ENCODE measurements at places on chromosomes 2 and 18.

DNA sequence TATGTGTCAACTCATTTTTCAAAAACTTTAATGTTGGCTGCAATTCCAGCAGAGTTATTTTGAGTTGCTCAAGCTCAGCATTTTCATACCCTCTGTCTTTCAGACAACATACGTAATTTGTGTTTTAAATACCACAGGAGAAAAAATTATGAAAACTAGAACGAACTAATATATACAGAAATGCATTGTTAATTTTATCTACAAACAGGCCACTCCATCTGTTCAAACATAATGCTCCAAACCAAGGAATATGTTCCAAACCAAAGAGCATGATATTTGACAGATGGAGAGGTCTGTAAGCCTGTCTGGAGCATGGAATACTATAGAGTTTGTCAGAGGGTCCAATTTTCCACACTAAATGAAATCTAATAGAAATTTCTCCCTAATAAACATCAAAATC is 536.2 kb upstream of the FSIP2 start:
- no peak for DNase-seq

DNA sequence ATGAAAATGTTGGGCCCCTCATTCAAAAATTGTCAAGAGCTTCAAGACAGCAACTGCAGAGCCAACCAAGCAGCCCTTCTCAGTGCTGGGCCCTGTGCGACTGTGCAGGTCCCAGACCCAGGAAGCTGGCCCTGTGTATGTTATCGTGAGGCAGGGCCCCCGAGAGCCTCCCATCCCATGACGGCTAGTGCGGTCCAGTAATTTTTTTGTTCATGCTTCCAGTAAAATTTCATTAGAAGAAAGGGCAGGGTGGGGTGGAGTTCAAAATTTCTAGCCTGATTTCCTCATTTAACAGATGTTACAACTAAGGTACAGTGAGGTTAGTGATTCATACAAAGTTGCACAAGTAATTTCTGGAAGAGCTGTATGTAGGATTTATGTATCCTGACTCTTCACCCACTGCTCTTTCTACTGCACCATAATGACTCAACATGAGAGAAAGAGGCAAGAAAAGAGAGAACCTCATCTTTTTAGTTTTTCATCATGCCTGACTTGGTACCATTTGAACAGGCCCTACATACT is 105.5 kb downstream of the ZEB2 start:
- DNase-seq = peak; percentile 45

DNA sequence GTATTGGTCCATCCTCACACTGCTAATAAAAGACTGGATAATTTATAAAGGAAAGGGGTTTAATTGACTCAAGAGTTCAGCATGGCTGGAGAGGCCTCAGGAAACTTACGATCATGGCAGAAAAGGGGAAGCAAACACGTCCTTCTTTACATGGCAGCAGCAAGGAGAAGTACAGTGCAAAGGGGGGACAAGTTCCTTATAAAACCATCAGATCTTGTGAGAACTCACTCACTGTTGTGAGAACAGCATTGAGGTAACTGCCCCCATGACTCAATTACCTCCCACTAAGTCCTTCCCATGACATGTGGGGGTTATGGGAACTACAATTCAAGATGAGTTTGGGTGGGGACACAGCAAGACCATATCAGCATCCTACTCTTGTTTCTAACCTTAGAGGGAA is 37.0 kb downstream of the SP100 start:
- DNase-seq = no peak

DNA sequence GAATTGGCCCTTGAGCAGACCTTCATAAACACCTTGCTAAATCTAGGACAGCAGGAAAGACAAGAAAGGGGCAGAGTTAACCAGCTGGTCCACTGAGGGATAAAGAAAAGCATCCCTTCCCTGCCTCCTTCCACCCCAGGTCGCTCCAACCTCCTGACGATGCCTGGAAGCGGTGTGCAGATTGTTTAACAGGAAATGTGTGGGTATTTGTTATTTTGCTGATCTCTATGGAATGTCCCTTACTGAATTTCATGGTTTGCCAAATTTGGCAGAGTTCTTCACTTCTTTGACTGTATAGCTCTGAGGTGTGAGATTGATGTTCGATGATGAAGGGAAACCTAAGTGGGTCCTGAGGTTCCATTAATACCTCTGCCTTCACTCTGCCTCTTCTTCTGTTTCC is 72.9 kb downstream of the MAP3K20 start:
- DNase-seq = no peak

- DNase-seq = peak; percentile 38
Observed at GRCh38 chr2:1967242-1968208, 223.2 kb upstream of the PXDN start.

DNA sequence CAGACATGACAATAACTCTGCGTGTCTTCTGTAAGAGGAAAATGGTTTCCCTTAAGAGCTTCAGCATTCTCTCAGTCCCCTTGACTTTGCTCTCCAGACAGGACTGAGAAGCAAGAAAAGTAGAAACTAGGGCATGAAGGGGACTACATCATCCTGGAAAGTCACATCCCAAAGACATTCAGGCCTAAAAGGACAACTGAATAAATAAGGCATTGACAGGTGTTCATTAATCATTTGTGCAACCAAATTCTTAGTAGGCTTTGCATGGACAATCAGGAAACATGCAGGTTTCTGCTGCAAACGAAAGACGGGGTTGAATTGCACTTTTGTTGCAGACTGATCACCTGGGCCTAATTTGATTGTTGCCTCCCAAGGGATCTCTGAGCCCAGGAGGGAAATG is 1.2 kb upstream of the SGPP2 start:
- no peak for DNase-seq

DNA sequence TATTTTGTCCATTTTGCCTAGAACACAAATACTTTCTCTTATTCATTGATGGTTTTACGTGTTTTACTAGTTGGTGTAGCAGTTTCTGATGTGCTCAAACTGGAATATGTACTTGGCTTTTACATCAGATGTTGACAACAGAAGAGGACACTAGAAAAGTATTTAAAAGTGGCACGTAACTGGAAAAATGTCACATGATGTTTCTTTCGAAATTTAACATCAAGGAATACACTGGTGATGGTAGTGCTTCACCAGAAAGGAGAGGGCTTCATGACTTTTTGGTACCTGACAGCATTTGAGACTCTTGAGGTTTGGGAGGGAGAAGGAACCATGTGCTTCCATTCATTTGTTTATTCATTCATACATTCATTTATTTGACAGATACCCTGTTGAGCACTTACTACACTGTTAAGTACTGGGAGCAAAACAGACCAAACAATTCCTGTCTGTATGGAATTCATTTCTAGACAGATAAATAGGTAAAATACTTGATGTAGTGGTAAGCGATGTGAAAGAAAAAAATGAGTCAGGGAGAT is 1.5 kb downstream of the GIGYF2 start:
- DNase-seq = no peak

GRCh38 chr2:134008837-134009236 is 245.0 kb upstream of the MGAT5 start:
- DNase-seq = no peak

- no peak for DNase-seq
Observed at GRCh38 chr2:46813020-46813415, 102.6 kb downstream of the MCFD2 start.

GRCh38 chr18:27713738-27714095 is 463.2 kb downstream of the CDH2 start:
- DNase-seq = no peak

DNA sequence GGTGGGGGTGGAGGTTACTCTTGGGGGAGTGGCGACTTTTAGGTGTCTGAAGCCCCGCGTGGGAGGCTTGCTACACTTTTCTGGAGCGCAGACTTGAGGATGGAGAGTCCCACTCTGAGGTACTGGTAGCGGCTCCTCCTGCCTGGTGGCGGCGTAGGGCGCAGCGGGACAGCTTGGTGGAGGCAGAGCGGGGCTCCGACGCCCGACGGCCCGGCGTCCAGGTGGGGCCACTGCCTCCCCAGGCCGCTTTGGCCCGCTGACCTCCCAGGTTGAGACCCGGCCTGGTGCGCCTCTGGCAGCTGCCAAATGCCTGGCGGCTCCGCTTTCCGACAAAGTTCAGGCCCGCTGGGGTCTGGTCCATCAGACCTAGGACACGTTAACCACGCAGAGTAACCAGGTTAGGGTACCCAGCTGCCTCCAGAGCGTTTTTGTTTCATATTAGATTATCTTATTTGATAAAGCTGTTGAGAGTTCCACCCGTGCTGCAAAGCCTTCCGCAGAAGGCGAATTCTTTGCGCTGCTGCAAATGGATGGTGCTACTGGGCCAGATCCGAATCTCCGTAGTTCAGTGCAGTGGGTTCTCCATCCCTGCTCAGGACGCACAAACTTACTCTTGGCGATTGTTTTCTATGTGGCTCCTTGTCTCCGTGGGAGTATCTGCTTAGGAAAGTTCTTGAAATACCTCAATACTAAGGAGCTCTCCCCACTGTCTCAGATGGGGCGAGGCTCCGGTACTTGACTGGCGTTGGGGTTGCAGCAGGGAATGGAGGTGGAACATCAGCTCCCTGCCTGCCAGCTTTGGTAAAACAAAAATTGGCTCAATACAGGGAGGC is 405.9 kb downstream of the XIRP2 start:
- DNase-seq = no peak

- DNase-seq = no peak
Observed at GRCh38 chr18:61340148-61340547, 6.9 kb downstream of the CDH20 start.

DNA sequence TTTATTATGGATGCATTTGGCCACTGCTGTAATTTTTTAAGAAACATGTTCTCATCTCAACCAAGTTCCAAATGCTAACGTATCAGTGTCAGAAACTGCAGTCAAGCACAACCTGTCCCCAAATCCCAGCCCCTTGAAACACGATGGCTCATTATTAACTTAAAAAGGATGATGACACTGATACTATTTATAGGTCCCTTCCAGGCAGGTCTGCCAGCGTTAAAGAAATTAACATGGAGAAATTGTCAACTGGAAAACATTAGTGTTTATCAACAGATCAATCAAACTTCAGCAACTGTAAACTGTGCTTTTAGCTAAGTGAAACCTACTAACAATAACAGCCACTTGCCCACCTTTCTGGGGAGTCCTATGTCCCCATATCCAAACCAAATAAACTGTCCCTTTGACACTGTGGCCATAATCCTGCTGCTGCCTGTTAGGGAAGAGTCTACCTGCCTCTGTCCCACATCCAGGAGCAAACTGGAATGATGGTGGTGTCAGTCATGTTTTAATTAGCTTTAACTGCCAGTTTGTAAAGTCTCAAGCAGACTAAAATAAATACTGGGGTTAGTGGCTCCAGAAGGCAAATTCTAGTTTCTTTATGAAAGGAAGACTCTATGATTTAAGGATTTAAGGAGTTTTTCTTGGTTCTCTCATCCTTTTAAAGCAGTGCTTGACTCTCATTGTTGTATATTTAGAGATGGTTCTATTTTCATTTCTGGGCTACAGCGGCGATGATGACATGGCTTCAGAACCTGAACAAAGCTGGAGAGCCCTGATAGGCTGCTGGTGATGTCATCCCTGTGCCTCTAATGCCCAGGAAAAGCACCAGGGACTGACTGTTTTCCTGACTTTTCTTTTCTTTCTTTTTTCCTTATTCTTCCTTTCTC is 583.6 kb upstream of the PIK3C3 start:
- DNase-seq = no peak

- no peak for DNase-seq
Observed at GRCh38 chr2:148955798-148956197, 80.8 kb downstream of the KIF5C start.

DNA sequence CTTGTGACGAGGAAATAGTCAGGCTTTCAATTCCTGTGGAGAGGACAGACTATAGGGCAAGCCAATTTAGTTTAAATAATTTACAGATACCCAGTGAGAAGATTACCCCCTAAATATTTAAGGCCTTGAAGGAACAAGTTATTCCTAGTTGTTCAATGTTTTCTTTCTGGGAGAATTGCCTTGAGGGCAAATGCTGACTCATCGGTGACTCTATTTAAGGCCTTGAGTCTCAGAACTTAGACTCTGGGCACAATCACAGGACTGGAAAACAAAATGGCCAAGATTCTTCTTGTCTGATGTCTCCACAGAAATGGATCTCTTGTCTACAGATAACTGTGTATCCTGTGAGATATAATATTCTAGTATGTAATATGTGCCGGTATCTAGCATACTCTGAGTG is 467.1 kb downstream of the SUCLG1 start:
- DNase-seq = peak; percentile 5

DNA sequence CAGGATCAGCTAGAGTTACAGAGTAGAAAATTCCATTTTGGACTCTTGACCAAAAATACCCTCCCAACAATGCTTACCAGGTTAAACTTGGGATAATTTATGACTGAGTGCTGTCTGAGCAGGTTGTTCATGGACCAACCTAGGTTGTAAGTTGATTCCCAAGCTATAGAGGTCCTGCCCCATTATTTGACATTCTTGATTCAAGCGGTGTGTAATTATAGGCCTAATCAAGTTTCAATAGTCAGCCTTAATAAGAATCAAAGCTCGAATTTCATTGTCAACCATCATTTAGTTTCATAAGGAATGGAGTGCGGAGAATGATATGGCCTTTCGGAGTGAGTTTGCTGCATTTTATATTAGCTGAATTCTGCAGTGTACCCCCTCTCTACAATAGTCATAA is 152.8 kb upstream of the FIGN start:
- no peak for DNase-seq

GRCh38 chr18:36107477-36107876 is 21.7 kb downstream of the SLC39A6 start:
- no peak for DNase-seq

GRCh38 chr18:46167971-46168370 is 63.8 kb downstream of the HAUS1 start:
- DNase-seq = no peak

- DNase-seq = no peak
Observed at GRCh38 chr2:212669761-212670160, 131.2 kb upstream of the ERBB4 start.

- no peak for DNase-seq
Observed at GRCh38 chr2:140895378-140895777, 1235.4 kb downstream of the LRP1B start.

DNA sequence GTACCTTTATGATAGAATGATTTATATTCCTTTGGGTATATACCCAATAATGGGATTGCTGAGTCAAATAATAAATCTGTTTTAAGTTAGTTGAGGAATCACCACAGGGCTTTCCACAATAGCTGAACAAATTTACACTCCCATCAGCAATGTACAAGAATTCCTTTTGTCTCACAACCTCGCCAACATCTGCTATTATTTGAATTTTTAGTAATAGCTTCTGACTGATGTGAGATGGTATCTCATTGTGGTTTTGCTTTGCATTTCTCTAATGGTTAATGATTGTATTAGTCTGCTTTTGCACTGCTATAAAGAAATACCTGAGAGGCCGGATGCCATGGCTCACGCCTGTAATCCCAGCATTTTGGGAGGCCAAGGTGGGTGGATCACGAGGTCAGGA is 1387.6 kb upstream of the ACVR2A start:
- DNase-seq = no peak

DNA sequence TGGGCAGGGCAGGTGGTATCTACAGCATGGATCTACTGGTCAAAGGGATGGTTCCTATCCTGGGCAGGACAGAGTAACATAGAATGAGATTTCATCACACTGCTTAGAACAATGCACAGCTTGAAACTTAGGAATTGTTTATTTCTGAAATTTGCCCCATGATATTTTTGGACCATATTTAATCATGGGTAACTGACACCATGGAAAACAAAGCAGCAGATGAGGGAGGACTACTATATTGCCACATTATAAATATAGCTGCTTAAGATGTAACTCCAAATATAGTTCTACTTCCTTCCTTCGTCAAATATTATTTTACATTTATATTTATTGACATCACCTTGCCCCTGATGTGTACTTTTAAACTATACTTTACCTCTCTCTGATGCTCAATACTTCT is 254.7 kb downstream of the PTPRM start:
- no peak for DNase-seq

All from kidney epithelial cell (primary cell).